ENCODE measurements at places on chromosomes 4 and X.
A peak's percentile ranks its signal among the peaks of the same experiment; 100 is the strongest.

GRCh38 chr4:7183161-7183560, 9.2 kb upstream of the SORCS2 start:
- peak; percentile 67 for DNase-seq

DNA sequence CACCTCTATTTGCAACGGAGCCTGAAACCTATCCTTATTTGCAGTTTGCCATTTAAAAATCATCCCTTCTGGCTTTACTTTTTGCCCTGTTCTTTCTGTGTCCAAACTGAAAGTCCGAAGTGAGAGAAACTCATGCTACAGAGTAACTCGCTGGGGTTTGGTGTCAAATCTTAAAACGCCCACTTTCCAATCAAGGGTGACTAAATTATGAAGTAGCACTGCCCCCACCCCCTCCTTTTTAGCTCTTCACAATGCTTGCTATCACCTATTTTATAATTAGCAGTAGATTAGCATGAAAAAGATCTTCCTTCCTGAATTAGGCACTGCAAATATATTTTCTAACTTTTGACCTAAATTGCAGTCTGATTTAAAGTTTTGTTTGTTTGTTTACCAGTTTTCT, 52.5 kb downstream of the VGLL1 start:
- DNase-seq: peak; percentile 29

DNA sequence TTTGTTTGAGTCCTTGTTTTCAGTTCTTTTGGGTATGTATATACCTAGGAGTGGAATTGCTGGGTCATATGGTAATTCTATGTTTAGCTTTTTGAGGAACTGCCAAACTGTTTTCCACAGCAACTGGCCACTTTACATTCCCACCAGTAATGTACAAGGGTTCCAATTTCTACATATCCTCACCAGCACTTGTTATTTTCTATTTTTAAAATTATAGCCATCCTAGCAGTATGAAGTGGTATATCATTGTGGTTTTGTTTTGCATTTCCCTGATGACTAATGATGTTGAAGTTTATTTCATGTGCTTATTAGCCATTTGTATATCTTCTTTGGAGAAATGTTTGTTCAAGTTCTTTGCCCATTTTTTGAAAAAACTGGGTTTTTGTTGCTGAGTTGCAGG, 39.6 kb downstream of the TMEM164 start:
- no peak for DNase-seq

DNA sequence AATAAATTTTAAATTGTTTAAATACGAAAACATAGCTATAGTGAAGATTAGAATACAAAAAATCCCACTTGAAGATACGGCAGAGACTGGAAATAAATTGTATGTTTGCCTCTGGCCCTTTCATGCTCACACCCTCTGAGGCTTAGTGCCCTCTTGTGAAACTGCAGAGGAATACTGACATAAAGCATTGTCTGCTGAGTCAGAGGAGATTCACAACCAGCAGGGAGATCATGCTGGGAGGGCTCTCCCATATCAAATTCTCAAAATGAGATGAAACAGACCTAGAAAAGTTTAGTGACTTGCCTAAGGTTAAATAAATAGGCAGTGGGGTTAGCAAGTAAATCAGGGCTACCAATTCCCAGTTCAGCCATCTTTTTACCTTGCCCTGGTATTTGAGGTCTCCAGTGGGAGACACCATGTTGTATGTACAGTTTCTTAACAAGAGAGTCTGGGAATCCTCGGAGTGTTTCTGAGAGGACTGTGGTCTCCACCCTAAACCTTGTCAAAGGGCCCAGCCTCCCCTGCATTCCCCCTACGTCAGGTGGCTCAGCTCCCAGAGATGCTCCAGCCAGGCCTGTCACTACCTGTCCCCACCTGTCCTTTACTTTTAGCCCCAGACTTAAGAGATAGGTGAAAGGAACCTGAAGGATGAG, 581.4 kb upstream of the DIPK2B start:
- no peak for DNase-seq

GRCh38 chr4:71210823-71211222, 128.0 kb upstream of the SLC4A4 start:
- DNase-seq: no peak

GRCh38 chr4:24063731-24064130, 173.9 kb upstream of the PPARGC1A start:
- DNase-seq: no peak

DNA sequence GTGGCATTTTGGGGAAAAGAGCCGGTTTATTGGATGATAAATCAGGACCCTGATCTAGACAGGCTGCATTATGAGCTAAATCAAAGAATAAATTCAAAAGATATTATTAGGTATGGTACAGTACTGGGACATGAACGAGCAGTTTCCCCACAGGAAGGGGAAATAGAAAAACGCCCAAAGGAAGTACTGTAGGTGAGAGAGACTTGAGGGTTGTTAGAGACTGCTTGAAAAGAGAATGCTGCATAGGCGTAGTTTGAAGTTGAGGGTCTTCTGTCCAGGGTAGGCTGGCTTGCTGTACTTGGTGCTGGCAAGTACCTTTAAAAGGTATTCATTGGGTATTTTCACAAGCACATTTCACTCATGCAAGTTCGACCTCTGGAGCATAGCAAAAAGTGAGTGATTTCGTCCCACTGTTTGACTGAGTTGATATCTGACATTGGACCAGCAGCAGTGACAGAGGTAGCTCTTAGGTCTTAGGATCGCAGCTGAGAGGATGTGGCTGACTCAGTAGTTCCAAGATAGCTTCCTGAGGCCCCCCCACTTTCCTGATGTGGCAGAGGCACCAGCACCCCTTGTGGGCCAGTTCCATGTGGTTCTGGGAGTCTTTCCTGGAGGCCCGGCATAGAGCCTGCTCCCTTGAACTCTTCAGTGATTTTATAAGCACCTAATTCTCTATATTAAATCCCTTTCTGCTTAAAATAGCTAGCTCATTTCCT, 64.3 kb downstream of the TMEM131L start:
- DNase-seq: peak; percentile 34

- DNase-seq: no peak
Measured at GRCh38 chr4:83282049-83282535, 2.5 kb downstream of the COQ2 start.
